NCI-H1092 (cell line): ENCODE measurements at places on chromosomes 5 and 9.

DNA sequence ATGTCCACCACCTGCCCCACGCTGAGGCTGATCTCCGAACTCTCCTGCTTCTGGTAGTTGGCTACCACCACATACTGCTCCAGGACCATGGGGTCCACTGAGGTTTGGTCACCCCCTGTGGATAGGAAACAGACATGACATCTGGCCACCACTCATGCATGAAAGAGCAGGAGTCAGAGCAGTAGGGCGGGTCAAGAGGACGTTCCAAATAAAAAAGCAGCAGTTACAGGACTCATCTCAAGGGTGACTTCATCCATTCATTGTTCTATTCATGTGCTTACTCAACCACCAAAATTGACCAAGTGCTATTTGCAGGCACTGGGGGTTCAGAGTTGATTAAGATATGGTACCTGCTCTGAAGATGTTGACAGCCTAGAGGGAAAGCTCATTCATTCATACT, 79.2 kb upstream of the UBTD2 start:
- no peak for DNase-seq

- no peak for DNase-seq
Observed at GRCh38 chr9:27441741-27442070, 82.4 kb upstream of the IFNK start.

- DNase-seq: no peak
Observed at GRCh38 chr5:139650031-139650688, 2.0 kb downstream of the CXXC5 start.

- no peak for DNase-seq
Observed at GRCh38 chr9:92706218-92706940, 36.4 kb upstream of the IPPK start.

DNA sequence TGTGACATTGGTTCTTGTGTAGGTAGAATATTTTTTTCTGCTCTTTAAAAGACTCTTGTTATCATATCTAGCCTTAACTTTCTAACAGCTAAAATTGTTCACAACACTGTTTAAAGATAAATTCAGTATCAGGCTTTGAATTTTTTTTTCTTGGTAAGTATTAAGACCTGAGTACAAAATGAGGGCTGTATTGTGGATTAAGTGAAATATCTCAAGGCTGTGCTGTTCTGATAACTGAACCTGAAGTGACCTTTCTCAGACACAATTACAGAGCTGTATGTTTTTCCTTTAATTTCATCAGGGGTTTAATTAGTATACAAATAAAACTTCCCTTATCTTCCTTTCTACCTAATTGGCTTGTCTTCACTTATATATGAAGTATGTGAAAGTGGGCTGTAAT, 290.5 kb downstream of the CCDC171 start:
- DNase-seq: no peak

DNA sequence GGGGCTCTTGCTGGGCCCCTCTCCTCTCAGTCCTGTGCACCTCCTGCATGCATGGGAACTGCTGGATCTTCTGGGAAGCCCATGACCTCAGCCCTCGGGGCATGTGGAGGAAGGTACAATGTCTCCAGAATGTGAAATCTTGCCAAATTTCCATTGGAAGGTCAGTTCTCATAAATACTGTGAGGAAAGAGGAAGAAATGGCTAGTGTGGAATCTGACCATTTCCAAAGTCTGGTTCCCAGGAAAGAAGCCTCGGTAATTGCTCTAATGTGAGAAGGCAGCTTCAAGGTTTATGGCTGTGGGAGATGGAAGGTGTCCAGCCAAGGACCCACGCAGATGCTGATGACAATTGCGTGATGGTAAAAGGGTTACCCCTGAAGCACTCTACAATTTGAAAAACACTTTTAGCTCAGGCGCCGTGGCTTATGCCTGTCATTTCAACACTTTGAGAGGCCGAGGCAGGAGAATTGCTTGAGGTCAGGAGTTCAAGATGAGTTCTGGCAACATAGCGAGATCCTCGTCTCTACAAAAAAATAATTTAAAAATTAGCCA, 8.1 kb upstream of the IL17B start:
- no peak for DNase-seq

DNA sequence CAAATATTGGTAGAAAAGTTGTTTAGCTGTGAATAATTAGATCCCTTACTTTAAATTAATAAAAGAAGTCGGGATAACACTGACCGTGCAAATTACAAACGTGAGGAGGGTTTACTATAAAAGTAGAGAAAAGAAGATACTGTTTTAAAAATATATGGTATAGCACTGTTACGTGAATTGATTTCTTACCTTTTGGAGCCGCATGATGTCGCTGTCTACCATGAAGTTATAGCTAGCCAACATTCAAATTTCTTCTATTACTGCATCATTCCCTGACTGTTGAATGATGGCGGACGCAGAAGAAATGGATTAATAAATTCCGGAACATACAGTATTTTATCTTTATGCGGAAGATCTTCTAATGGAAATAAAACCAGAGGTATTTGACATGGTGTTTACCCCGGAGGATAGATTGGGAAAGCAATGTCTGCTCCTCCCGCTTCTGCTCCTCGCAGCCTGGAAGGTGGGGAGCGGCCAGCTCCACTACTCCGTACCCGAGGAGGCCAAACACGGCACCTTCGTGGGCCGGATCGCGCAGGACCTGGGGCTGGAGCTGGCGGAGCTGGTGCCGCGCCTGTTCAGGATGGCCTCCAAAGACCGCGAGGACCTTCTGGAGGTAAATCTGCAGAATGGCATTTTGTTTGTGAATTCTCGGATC, at the start of gene PCDHA6:
Gene PCDHA6, plus strand, starts transcription at position 257 of the 658 bp plus-strand sequence. Its CDS starts 132 bp downstream, at position 389.
- DNase-seq: no peak

GRCh38 chr9:120742951-120743416, 28.7 kb upstream of the MEGF9 start:
- no peak for DNase-seq

DNA sequence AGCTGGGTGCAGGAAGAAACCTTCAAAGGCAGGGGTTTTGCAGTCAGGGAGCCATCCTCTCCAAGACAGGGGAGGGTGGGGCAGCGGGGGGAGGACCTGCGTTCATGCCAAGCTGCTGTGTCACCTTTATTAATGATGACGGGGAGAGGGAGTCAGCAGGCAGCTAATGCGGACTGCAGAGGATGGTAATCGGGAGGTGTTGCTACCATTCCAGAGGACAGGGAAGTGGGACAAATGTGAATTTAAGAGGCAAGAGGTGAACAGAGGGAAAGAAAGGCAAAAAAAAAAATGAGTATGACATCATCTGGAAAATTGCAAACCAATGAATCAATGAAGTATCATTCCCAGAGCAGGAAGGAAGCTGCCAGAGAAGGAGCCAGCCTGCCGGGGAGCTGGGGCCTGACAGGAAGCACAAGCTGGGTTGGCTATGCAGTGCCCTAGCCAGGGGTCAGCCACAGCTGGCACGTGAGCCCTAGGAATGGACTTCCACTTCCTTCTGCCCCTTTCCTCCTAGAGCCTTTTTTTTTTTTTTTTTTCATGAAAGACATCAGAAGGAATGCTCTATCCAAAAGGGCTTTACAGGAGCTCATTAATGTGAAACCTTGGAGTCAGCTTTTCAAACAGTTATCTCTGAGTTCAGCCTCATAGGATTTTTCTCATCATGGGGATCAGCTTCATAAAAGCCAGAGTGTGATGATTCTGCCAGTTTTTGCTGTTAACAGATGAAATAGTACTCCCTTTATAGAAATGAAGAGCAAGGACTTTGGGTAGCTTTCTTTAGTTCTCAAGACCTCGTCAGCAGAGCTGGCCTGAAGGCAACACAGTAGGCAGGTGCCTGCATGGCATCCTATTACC, 9.2 kb downstream of the INSYN2B start:
- no peak for DNase-seq

GRCh38 chr5:130773813-130774212, 391.2 kb downstream of the HINT1 start:
- DNase-seq: no peak

DNA sequence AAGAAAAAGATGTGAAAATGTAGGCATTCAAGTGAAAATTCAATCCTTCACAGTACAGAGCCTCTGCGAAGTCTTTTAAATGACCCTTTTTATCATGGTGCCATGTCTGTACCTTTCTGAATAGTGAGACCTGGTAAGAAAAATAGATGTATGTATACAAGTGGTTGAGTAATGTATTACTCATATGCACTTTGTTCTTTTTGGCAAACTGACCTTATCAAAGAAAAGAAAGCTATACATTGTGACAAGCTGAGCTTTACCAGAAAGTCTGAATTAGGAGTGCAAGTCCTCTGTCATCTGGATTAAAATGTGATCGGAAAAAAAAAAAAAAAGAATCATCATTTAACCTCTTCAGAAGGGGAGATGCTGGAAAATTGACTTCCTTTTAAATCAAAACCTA, 356.4 kb upstream of the CCNH start:
- DNase-seq: no peak

GRCh38 chr9:106799152-106799551, 63.8 kb upstream of the ZNF462 start:
- no peak for DNase-seq

DNA sequence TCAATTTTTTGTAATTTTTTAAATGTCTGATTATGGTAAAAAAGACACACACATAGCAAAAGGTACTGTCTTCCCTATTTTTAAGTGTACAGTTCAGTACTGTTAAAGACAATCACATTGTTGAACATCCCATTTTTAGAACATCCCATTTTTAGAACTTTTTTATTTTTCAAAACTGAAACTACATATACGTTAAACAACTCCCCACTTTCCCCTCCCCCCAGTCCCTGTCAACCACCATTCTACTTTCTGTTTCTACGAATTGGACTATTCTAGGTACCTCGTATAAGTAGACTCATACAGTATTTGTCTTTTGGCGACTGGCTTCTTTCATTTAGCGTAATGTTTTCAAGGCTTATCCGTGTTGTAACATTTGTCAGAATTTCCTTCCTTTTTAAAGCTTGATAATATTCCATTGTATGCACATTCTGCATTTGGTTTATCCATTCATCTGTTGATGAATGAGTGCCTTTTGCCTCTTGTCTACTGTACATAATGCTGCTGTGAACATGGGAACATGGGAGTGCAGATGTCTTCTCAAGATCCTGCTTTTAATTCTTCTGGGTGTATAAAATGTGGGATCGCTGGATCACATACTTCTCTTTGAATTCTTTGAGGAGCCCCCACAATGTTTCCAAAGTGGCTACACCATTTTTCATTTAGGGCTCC, 154.0 kb downstream of the PIK3R1 start:
- no peak for DNase-seq

GRCh38 chr5:141934099-141934844, 10.6 kb downstream of the DELE1 start:
- peak; percentile 40 for DNase-seq

DNA sequence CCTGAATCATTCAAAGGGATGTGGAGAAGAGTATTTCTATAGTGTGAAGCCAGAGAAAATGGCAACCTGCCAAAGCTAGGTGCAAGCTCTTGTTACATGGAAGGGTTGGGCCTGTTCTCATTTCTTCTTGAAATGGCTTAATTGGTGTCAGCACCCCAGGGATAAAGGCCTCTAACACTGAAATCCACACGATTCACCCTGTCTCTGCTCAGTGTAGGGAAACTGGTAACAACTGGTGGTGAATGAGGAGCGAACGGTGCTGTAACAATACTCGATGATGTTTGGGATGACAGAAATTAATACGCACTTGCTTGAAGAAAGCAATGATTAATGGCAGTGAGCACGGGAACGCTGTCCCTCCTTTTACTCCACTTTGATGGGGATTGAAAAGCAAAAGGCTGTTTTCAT, 16.2 kb downstream of the PBX3 start:
- peak; percentile 96 for DNase-seq

GRCh38 chr9:92232190-92232589, 61.3 kb downstream of the IARS1 start:
- DNase-seq: no peak

GRCh38 chr9:95627802-95628201, 111.0 kb upstream of the PTCH1 start:
- DNase-seq: no peak

DNA sequence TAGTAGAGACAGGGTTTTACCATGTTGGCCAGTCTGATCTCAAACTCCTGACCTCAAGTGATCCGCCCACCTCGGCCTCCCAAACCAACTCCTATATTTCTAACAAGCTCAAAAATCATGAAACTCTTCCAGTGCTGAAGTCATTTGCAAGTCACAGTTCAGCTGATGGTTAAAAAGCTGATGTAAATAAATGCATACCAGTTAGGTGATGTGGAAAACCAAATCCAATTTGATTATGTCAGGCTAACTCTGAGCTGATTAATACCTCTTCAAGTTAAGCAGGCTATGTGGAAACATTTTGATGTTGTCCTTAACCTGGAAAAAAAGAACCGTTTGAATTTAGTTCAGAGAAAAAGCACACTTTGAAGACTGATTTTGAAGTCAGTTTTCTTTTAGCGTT, 51.0 kb downstream of the TMEM252 start:
- DNase-seq: no peak

DNA sequence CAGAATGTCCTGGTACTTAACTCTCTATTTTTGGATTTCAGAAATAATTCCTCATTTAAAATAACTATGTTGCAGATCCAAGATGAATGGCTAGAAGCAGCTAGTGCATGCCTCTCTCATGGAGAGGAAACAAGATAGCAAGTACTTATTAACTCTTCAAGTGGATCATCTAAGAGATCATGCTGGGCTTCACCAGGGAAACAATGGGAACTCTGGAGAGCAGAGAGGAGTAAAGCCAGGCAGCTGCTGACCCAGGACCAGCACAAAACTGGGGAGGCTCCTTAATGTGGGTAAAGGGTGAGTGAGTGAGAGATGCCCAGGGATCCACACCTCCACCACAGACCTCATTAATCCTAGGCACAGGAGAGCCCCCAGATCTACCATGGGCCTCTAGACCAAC, 897.8 kb upstream of the ACO1 start:
- DNase-seq: no peak

- no peak for DNase-seq
Observed at GRCh38 chr5:14216902-14217301, 73.8 kb downstream of the TRIO start.

GRCh38 chr5:95915999-95916686, 45.5 kb downstream of the ELL2 start:
- DNase-seq: no peak

- no peak for DNase-seq
Observed at GRCh38 chr5:42422656-42423280, 471 bp upstream of the GHR start.

GRCh38 chr5:103668281-103668680, 105.7 kb upstream of the NUDT12 start:
- DNase-seq: no peak

- DNase-seq: no peak
Observed at GRCh38 chr9:18542837-18543405, 69.0 kb downstream of the ADAMTSL1 start.

- no peak for DNase-seq
Observed at GRCh38 chr9:85484235-85484634, 257.5 kb downstream of the AGTPBP1 start.

DNA sequence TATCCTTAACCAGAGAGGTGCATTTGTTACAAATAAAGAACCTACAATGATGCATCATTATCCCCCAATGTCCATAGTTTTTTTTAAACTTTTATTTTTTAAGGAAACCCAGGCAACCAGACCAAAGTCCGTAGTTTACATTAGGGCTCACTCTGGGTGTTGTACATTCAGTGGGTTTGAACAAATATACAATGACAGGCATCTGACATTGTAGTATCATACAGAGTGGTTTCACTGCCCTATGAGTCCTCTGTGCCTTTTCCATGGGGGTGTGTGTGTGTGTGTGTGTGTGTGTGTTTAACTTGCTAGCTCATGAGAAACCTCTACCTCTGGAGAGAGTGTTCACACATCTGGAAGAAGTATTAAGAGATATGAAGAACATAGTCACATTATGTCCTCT, 141.5 kb downstream of the KDM4C start:
- DNase-seq: no peak
